A172 (cell line): ENCODE measurements at places on chromosomes 4 and X.

DNA sequence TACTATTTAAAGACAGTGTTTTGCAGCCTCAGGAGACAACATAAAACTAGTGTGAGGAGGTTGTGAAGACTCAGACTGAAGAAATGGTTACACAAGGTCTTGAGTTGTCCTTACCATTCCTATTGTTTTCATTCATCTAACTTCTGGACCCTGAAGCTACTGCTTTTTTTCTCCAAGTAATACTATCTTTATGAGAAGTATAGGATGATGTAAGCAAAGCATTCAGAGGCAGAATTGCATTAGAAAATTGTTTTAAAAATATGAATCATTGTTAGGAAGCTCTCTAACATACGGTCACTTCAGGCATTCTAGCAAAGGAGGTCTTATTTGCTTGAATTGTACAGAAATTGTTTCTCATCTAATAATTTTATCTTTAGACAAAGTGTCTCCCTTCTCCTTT lies 357.8 kb downstream of the TLL1 start:
- no peak for DNase-seq

GRCh38 chrX:43530837-43531236 lies 125.3 kb upstream of the MAOA start:
- DNase-seq = no peak

DNA sequence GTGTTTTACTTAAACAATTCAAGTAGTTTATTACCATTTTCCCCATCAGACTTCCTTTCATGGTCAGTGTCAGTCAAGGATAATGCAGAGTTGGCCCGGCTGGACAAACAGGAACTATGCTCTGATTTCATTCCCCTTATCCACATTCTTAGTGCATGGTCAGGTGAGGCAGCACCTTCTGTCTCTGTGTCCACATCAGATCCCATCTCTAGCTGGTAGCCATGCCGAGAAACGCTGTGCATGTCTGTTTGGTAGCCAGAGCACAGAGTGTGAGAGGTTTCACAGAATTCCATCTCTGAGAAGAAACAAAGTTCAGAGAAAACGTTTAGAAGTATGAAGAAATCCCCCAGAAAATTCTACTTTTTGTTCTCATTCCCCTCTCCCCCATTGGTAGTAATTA lies 423.7 kb upstream of the TEX13C start:
- no peak for DNase-seq

- DNase-seq = peak; percentile 15
Measured at GRCh38 chr4:126223784-126224407, 909.1 kb downstream of the FAT4 start.

- no peak for DNase-seq
Measured at GRCh38 chr4:69896530-69897116, 34.2 kb upstream of the CSN1S1 start.

DNA sequence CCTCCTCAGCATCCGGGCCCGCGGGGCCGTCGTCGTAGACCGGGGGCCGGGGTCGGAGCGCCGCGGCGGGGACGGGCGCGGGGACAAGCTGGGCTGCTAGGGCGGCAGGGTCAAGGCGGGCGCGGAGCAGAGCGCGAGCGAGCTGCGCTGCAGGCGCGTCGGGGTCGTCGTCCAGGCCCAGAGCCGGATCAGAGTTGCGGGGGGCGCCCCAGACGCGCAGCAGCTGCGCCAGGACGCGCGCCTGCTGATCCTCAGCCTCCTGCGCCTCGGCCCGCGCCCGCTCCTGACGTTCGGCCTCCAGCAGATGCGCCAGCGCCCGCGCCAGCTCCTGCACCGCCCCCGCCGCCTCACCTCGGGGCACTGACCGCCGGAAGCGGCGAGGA lies 3.5 kb downstream of the PCSK1N start:
- no peak for DNase-seq

GRCh38 chr4:31080887-31081286 lies 360.7 kb downstream of the PCDH7 start:
- DNase-seq = peak; percentile 46

GRCh38 chrX:77450996-77451395 lies 3.8 kb downstream of the FGF16 start:
- DNase-seq = peak; percentile 66

DNA sequence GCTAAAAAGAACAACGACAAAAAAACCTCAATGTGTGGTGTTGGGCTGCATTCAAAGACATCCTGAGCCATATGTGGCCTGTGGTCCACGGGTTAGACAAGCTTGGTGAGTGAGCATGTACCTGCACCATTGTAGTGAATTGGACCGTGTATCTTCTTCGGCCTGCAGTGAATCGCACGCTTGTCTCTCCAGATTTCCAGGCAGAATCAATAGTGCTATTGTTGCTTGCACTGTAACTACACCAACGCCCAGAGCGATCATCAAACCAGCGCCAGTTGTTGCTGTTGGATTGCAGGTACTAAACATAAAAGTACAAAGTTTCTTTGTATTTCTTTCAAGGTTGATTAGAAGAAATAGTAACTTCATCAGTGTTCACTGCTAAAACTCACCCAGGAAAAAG lies 101.6 kb downstream of the HUWE1 start:
- DNase-seq = no peak
